Brain microvascular endothelial cell (primary cell): ENCODE measurements at places on chromosomes 7 and 10.

GRCh38 chr10:80529604-80530003 lies 8.1 kb upstream of the SH2D4B start:
- no peak for DNase-seq

DNA sequence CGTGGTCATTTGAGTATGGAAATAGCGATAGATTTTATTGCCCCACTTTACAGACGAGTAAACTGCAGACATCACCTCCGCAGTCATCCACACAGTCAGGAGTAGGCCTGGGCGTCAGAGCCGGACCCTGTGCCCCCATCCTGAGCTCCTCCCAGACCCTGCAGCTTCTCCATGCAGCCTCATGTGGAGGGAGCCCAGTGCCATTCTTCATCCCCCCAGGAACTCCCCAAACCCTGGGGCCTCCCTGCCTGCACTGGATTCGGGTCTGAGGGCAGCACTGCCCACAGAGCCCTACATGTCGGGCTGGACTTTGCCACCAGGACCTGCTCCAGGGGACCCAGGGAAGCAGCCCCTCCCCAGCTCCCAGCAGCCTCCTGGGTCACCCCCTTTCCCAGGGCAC lies 100.8 kb downstream of the MKI67 start:
- DNase-seq: no peak

DNA sequence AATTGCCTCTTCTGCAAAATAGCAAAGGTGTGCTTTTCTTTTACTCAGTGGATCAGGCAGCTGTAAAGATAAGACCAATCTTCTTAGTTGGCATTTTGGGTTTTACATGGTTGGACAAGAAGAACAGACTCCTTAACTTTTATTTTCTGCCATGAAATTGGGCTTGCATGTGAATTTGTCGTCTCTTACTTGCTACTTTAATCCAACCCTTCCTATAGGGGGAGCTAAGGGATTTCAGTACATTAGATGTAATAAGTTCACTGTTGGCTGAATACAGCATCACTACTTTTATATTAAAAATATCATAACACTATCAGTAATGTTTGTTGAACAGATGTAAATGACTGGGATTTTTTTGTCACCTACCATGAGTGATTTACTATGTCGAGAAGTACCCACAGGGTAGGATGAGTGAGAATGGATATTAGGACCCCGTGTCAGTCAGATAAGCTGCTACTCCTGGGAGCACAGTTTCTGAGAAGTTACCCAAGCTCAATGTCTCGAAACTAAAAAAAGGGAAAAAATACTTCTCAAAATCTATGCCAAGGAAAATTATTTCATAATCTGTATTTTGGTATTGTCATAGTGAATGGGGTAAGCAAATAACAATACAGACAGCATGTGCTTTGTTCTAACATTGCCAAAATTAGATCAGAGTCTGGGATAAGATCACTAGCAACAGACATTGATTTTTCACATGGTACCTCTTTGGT lies 127.4 kb upstream of the AGR3 start:
- no peak for DNase-seq

DNA sequence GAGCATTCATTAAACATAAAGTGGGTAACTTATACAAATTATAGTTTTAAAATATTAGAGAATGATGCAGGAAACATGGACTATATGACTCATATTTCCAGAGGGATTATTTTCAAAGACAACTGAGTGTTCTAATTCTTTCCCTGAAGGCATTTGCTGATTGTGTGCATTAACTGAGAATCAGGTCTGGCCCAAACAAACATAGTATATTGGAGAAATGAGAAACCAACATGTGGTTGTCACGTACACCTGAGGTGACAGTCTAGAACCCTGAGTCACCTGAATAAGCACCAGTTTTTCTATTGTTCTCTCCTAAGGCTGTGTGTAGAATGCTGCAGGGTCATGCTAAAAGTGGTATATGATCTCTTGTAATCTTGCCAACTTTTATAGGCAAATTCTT lies 1125.7 kb downstream of the XPNPEP1 start:
- DNase-seq: no peak

- DNase-seq: no peak
These were observed 126.2 kb downstream of the SEMA3D start for GRCh38 chr7:85060696-85061095.

DNA sequence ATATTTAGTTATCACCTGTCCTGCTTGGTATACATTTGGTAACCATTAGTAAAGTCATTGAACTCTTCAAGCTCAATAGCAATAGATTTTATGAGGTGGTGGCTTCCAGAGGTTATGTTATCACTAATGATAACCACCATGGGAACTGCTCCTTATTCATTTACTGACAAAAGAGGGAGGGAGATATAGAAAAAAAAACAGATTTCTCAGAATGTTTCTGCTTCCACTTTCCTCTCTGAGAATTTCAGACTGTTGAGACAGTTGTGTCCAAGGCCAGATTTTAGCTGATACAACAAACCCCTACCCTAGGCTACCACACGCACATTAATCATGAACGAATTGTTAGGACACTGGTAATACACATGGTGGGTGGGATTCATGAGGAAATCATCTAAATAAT lies 154.0 kb upstream of the AOAH start:
- no peak for DNase-seq
